ENCODE measurements at places on chromosomes 2 and 18.
A peak's percentile ranks its signal among the peaks of the same experiment; 100 is the strongest.

- no peak for DNase-seq
These were observed 78.6 kb downstream of the NDUFA10 start for GRCh38 chr2:239946562-239946863.

GRCh38 chr18:48228841-48229240 is 180.3 kb downstream of the ZBTB7C start:
- DNase-seq: no peak

DNA sequence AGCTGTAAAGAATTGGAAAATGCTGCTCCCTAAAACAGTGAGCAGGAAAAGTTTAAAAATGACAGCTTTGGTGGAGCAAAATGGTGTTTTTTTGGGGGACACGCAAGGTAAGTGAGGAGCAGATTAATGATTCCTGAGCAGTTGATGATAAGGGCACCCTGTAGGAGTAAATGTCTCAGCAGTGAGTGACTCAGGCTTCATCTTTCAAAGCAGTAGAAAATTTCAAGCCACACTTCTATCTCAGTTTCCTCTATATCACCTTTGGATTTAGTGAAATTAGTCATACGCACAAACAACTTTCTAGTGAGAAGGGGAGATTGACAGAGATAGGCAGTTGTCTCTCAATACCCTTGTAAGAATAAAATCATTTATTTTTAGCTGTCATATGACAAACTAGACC is 709.0 kb upstream of the FAM98A start:
- DNase-seq: no peak

- DNase-seq: no peak
These were observed 18.3 kb upstream of the TAF4B start for GRCh38 chr18:26207937-26208336.

DNA sequence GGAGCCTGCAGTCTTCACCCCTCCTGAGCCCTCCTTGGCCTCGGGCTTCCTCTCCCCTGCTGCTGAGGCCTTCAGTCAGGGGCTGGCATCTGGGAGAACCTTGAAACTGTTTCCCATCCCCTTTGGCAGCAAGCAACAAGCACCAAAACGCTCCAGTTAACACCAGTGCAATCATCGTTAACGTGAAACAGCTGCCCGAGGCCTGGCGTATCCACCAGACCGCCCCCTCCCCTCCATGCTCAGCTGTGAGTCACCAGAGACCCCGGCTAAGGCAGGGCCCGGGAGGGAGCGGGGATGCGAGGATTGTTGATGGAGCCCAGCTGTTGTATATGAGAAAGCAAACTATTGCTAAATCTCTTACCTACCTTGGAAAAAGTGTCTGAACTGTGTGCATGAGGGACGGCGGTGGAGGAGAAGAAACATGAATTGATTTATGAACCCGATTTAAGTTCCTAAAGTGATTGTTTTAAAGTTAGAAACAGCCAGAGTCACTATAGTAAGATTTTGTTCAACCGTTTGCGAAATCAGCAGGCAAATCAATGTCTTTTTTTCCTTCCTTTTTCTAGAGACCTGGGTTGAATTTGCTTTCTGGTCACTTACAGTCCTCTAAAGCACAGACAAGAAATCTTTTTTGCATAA is 5.2 kb downstream of the ZFP36L2 start:
- DNase-seq: peak; percentile 81

DNA sequence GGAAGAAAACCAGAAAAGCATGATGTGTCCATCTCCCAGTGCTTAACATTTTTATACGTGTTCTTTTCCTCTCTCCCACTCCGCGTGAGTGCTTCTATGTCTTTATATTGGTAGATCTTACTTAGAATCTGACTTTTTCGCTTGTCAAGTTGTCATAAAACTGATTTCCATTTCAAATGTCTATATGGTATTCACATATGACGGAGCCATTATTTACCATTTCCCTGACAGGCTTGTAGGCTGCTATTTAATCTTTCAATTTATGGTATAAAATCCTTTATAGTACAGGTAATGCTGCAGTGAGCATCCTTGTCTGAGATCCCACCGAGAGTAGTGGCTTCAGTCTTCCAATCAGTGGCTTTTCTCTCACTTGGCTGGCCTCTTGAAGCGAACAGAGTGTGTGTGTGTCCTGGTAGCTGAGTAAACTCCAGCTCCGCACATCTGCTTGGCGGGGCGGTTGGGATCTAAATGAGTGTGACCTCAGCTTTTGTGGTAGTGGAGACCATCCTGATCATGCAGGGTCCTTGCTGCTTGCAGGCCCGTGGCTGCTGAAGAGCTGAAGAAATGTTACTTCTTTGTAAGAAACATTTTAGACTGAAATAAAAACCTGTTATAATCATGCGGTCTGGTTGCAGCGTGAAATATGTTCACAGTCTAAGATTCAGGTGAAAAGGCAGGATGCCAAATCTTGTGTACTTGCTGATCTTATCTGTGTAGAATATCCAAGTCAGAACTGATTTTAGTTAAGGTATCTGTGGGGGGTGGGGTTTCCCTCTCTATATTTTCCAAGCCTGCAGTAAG is 40.2 kb downstream of the INPP4A start:
- DNase-seq: no peak
